ENCODE measurements at places on chromosomes 7 and 10.

GRCh38 chr7:159188011-159188410 is 43.3 kb upstream of the VIPR2 start:
- no peak for DNase-seq

DNA sequence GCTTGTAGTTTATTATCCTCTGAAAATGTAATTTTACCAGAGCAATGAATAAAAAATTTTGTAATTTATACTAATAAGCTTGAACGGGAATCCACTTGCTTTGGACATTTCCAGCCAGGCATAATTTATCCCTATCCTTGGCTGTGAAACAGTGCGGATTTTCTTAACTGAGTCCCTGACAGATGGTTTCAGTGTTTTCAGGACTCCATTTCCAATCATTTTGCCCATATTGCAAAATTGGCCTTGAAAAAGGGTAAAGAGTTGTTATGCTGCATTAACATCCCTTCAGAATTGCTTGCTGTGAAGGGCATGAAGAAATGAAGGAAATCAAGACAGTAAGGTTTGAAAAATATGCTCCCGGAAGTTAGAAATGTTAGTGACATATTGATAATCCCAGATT is 57.7 kb downstream of the NXPH1 start:
- DNase-seq, result no peak

- DNase-seq, result no peak
Observed at GRCh38 chr7:88321694-88322093, 15.0 kb upstream of the STEAP4 start.

DNA sequence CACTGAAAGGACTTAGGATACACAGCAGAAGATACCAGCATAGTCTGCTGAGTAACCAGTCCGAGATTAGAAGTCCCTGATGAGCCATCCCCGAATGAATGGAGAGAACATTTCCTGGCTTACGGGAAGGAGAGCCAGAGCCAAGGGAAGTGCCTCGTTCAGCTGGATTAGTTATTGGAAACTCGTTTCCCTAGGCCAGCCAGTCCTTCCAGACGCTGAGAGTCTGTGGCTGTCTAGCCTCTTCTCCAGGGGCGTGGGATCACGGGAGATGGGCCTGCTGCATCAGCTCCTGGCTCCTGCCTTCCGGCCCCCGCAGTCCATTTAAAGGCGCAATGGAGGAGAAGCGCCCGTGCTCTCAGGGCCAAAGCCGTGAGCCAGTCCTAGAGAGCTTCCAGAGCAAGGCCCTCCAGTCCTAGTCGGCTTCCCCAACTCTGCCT is 712.8 kb downstream of the PARD3 start:
- no peak for DNase-seq

DNA sequence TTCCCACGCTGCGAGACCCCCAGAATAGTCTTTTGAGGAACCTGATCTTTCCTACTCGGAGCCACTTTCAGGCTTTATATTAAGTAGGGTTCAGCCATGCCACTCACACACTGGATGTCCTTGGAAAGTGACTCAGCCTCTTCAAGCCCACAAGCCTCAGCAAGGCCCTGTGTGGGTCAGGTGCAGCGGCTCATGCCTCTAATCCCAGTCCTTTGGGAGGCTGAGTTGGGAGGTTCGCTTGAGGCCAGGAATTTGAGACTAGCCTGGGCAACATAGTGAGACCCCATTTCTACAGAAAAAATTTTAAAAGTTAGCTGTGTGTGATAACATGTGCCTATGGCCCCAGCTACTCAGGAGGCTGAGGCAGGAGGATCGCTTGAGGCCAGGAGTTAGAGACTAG is 119.7 kb upstream of the TNRC18 start:
- DNase-seq, result no peak

DNA sequence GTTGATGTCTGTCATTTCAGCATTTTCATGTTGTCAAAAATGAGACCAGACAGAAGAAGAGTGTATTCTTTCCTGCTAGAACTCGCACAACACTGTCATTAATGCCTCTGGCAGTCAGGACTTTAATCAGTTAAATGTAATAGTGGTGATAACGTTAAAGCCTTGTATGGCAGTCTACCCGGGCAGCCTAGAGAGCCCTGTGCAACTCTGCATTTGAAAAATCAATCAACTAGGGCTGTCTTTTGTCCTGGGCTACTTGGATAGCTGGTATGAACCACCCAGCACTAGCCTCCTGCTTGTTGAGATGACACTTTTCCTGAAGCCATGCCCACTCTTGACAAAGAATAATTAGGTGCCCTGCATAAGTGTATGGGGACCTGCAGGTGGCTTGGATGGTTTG is 19.8 kb downstream of the MGMT start:
- DNase-seq, result no peak

- DNase-seq, result no peak
Observed at GRCh38 chr7:100061518-100062193, 12.1 kb downstream of the ZSCAN21 start.

GRCh38 chr7:13132314-13132713 is 444.9 kb downstream of the ARL4A start:
- DNase-seq, result no peak

DNA sequence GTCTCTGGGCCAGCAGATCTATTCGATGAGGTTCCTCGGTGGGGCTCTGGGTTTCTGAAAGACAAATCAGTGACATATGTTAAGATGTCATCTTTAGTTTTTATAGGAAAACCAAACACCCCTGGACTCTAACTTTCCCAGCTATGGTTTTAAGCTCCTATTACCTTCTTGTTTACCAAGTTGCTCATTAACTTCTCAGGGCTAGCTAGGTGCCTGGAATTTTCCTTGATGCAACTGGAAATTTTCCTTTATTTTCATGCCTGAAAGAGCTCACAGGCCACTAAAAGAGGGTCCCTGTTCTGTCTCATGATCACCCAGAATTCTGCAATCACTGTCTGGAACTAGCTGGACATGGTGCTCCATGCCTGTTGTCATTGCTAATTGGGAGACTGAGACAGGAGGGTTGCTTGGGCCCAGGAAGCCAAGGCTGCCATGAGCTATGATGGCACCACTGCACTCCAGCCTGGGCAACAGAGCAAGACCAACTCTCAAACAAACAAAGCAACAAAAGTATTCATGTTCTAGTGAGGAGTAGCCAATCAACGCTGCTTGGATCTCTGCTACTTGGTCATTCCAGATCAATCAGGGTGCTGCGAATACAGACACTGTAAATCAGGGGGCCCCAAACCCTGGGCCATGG is 1173.5 kb upstream of the AUTS2 start:
- no peak for DNase-seq

DNA sequence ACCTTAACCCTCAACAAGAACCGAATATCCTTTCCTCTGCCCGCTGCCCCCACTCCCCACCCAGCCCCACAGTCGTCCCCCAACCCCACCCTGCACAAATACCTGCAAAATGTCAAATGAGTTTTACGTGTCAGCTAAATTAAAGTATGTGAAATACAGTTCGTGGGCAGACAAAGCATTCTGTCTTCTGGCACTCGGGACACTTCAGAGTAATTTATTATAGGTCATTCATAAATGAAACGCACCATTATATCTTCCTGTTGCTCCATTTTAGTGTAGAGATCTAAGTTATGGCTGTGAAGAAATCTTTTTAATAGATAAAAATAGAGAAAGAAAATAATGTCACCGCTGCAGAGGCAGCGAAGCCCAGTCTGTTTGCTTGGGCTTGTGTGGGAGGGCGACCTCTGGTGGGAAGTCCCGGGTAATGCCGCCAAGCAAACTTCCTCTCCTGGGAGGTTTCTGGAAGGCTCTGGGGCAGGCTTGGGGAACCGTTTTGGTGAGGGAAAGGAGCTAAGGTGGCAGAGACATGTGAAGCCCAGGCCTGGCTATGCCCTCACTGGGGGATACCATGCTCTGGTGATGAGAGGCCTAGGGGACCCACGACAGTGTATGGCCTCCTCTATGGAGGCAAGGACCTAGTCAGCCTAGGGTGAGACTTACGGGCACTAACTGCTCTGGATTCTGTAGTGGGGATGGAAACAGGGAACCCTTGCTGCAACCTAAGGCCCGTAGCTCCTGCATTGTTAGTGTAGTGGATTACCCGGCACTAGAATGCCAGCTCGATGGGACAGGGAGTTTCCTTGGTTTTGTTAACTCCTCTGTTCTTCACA is 604.9 kb downstream of the LRMDA start:
- peak; percentile 53 for DNase-seq

- DNase-seq, result no peak
Observed at GRCh38 chr10:98855403-98856189, 380.1 kb downstream of the HPSE2 start.

DNA sequence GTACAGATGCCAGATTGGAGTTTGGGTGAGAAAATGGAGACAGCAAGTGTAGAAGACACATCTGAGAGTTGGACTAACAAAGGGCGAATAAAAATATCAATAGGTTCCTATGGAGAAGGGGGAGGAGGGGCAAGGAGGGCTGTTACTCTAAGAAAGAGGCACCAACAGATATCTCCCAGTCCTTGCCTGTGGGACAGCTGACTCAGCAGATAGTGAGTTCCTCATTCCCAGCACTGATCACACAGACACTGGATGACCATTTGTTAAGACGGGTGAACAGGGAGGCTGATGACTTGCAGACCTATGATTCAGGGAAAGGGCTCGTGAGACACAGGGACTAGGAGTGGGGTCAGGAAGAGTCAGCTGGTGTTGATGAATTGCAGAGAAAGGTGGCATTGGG is 5.7 kb upstream of the PRR15 start:
- DNase-seq, result no peak

DNA sequence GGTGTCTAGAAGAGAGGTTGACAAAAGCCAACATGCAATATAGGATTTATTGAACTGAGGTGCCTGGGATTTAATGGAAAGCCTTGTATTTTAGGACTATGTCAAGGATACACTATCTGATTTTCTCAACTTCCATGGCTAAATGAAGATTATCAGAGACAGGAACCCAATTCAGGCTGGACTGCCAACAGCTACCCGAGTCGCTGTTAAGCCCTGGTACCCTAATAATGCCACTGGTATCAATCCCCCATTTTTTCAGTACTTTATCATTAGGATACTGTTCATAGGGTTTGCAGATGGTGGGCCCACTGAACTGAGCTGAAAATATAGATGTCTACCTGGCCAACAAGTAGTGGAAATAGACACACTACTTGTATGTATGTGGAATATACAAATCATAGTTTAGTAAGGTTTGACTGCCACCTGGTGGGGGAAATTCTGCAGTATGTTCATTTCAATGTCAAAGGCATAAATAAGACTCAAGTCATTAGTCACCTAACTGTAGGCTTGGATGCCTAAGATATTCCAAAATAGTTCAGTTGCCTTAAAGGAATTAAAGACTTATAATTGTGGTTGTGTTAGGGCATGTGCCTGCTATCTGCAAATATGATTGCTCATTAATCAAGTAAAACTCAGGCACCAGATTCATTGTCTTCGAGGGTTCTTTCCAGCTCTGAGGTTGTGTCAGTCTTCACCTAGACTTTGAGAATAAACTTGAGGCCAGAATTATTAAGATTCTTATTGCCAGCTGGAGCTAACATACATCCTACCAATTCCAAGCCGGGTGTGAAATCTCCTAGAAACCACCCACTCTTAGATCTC is 34.1 kb upstream of the NOBOX start:
- DNase-seq, result peak; percentile 60

GRCh38 chr7:69773535-69774225 is 175.4 kb downstream of the AUTS2 start:
- no peak for DNase-seq

DNA sequence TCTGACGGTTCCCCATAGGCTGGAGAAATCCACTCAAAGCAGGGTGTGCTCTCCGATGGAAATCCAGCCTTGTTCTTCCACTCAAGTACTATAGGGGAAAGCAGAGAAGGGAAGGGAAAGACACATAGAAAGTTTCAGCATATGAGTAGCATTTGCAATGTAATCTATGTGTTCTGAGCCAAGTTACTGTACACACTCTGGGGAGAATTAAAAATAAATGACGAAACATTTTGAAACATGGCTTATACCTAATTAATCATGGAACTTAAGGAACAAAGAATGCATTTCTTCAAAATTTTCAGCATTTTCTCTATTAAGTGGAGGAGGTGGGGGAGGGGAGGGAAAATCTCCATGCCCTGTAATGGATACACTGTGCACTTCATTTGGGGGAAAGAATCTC is 198.1 kb upstream of the HABP2 start:
- no peak for DNase-seq

DNA sequence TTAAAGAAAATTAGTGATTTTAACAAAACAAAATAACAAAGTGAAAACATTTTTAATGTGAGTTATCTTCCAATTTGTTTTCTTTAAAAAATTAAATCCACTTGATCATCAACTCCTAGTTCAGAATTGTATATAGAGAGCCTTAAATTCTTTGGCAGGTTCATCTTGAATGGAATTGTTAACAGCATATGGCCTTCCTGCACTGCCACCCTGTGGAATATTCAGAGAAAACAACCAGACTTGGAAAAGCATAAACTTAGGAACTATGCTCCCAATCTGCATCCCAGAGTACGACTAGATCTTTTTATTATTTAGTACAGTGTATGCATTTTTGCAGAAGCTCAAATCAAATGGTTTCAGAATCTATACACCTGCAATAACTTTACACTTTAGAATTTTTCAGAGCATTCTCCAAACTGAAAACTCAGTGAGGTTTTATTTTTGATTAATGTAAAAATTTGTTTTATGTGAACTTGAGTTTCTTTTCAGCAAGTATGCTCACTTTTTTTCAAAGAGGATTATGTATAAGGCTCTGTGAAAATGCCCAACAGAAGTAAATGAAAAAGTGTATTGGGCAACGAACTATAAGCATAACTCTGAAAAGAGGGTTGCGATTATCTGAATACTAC is 44.9 kb upstream of the ANK3 start:
- DNase-seq, result no peak

GRCh38 chr7:139830782-139831501 is 1.9 kb downstream of the TBXAS1 start:
- no peak for DNase-seq

GRCh38 chr10:122257041-122257440 is 14.1 kb upstream of the BTBD16 start:
- no peak for DNase-seq

DNA sequence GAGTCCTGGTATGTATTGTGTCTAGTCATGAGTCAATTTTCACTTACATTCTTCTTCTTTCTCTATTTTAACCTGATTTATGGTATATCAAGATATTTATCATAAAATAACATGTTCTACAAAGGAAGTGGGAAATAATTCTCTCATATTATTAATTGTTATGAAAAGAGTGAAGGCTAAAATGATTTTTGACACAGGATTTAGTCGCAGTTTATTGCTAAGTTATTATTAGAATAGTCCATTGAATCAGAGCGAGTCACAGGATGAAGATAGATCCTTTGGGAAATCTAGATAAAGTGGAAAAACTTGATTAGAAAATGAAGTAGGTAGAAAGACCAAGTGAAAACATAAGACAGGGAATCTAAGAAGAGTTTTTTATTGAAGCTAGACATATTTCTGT is 184.3 kb upstream of the DGKB start:
- DNase-seq, result no peak
